ENCODE measurements at places on chromosomes 12 and 14.

GRCh38 chr12:103334466-103334865 lies 161.3 kb downstream of the C12orf42 start:
- DNase-seq, result no peak

DNA sequence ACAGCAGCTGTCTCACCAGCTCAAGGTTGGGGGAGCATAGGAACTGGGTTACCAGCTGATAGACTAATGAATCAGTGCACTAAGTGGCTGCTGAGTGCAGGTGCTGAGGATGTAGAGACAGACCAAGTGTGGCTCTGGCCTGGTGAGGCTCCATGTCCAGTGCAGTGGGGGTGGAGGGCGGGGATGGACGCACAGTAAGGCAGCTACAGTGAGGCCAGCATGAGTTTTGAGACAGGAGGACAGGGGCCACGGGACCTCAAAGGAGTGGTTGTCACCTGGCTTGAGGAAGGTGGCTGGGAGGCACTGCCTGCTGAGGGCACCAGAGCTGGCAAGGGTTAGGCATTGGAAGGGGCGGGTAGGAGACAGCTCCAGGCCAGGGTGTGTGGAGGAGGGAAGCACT lies 37.0 kb downstream of the SYNE3 start:
- no peak for DNase-seq

- no peak for DNase-seq
Measured at GRCh38 chr12:13422291-13422690, 225.8 kb downstream of the EMP1 start.

GRCh38 chr14:99608591-99608990 lies 4.6 kb upstream of the CCDC85C start:
- DNase-seq, result no peak

- no peak for DNase-seq
Measured at GRCh38 chr12:91191513-91192111, 9.0 kb upstream of the DCN start.

DNA sequence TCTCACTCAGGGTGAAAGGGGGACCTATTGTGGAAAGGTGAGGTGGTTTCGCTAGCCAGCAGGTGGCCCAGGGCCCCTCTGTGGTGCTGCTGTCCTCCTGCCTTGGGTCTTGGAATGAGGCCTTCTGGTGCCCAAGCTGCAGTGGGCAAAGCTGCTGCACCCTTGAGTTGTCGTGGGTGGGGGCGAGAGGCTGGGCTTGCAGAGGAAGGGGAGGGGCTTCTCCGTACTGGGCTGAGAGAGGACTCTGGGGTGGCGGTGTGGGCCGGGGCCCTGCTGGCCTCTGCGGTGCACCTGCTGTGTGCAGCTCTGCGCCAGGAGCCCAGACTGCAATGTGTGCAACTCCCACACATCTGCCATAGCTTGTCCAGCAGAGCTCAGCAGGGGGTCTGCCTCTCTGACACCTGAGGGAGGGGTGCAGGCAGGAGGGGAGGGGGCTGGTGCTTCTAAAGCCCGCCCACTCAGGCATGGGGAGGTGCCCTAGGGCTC lies 145.8 kb downstream of the KIF26A start:
- DNase-seq, result no peak

GRCh38 chr14:104226421-104227383 lies 88.3 kb downstream of the KIF26A start:
- no peak for DNase-seq

- no peak for DNase-seq
Measured at GRCh38 chr14:32202491-32202997, 525 bp downstream of the RNU6-8 start.

DNA sequence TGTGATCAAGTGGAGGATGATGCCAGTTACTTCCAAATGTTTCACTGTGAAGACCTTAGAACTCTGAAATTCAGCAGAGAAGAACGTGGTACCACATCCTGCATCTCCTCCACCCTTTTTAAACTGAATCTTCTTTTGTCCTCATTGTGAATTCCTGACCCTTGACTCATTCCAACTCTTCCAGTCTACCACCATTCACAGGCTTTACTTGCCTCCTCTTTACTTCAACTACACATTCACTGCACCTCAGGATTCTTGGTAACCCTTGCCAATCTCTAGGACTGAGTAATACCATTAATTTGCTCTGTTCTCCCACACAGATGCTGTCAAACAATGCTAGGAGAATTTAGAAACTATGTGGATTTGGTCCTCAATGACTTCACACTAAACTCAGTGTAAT lies 37.3 kb downstream of the PPP1R12A start:
- no peak for DNase-seq

DNA sequence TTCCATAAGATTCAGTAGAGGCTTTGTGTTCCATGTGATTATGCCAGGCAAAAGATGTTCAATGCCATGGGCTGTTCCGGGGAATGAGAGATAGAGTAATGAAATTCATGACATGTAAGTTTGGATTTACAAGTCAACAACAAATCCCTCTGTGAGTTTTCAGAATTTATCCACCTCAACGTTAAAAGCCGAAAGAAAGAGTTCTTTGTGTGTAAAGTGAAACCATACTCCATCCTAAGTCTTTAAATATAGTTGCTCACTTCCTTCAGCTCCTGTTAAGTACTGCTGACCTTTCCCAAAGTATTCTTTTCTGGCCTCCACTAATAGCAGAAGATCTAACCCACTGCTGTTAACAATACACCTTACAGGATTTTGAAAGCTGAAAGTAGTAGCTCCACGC lies 190.0 kb downstream of the TMX1 start:
- DNase-seq, result no peak

DNA sequence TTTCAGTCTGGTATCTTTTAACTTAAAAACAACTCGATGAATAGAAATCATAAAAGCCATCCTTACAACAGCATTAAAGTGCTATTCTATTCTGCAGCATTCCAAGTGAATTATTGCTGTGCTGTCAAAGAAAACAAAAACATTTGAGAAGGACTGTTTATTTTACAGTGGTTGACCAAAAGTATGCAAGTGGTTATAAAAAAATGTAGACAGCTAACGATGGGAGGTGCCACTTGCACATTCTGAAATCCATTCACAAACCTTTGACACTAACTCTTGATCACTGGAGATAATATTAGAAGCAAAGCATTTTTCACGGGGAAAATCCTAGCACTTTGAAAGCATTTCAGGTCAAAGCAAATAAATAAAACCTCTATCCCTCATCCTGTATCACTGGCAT lies 55.6 kb downstream of the HMGA2 start:
- DNase-seq, result no peak

DNA sequence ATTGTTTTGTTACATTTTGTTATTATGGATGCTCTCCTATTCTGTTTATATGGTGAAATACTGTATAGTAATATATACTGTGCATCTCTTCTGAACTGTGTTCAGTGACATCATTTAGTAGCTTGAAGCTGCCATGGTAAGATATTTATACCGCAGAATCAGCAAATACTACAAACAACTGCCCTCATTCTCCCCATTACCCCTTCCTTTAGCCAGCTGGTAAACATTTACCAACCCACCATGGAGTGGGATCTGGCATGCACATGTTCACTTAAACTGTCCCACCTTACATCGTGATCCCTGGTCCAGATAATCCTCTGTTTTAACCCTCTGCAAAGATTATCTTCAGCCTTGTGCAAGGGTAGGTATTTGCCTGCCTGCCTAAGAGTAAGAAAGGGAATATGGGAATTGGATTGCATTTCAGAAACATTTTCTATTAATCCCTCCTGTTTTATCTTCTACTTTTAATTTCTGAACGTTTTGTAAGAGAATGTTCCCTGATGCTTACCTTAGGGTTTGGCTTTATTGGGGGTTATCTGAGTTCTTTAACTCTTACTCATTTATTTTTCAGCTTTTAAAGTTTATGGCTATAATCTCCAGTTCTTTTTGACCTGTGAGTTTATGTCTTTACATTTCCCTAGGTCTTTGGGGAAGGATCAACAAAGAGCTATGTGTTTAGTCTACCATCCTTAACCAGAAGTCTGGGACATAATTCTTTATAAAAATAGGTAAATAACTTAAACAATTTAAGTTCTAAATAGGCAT lies 46.5 kb downstream of the FBXO34 start:
- no peak for DNase-seq

- no peak for DNase-seq
Measured at GRCh38 chr14:86013641-86014040, 483.7 kb downstream of the FLRT2 start.

GRCh38 chr12:80187660-80188090 lies 88.3 kb downstream of the OTOGL start:
- no peak for DNase-seq

DNA sequence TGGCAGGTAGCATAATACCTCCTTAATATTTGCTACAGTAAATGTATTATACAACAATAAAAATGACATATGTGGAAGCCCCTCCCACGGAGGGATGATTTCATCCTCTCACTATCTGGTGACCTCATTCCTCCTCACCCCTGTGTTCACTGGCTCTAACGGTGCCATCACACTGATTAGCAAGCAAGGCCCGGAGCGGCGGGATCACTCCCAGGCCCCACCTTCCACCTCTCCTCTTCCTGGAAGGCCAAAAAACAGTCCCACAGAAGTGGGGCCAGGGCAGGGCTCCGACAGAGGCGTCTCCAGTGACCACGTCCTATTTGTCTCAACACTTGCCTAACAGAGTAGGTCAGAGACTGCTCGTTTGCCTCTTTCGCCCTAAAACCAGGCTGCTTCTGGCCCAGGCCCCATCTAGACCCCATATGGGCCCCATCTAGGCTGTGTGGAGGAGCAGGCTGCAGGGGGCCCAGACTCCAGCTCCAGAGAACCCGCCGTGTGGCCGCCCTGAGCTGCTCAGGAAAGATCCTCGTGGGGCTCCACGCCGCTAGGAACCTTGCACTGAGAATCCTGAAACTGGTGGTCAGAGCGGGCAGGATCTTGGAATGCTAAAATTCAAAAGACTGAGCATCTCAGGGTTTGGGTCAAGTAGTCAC lies 3.7 kb downstream of the SELPLG start:
- no peak for DNase-seq

GRCh38 chr14:81120501-81120900 lies 100.3 kb downstream of the GTF2A1 start:
- DNase-seq, result no peak

GRCh38 chr12:120814903-120815429 lies 89.2 kb downstream of the SPPL3 start:
- DNase-seq, result no peak

GRCh38 chr14:54642801-54643695 lies 76.1 kb downstream of the SAMD4A start:
- no peak for DNase-seq

DNA sequence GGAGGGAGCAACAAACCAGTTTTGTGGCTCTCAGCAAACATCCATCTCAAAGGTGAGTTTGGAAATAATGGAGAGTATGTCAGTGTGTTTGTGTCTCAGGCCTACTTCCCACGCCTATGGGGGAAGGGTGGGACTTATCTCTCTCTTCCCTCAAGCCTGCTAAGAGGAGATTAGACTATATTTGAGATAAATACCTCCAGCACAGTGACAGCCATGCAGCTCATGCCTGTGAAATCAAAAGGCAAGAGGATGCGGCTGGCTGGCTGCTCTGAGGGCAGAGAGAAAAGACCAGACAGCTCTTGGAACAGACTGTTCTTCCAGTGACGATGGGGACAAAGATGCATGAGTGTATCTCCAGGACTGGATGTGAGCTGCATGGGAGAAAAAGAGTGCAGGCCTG lies 14.7 kb upstream of the POC1B start:
- DNase-seq, result no peak

DNA sequence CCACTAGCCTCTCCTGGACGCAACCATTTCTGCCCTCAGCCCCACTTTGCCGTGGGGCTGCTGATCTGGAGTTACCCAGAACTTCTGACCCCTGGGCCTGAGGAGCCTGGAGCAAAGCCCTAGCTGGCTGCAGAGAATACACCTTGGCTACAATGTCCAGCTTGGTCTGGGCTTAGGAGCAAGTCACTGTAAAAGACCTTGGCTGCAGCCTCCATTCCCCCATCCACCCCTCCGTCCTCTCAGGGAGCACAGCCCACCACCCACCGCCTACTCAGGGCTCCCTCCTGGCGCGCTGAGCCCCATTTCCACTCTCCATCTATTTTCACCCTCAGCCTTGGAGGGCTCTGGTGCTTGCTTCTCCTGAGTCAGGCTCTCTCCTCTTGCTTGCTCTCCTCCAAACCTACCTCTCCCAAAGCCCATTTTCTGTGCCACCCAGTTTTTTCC lies 42.9 kb downstream of the ERH start:
- DNase-seq, result no peak

Measured in GM12892 (cell line).